ENCODE measurements at places on chromosomes 11 and 22.
A peak's percentile ranks its signal among the peaks of the same experiment; 100 is the strongest.

GRCh38 chr11:95276139-95276538, 45.1 kb upstream of the SESN3 start:
- DNase-seq = peak; percentile 14

DNA sequence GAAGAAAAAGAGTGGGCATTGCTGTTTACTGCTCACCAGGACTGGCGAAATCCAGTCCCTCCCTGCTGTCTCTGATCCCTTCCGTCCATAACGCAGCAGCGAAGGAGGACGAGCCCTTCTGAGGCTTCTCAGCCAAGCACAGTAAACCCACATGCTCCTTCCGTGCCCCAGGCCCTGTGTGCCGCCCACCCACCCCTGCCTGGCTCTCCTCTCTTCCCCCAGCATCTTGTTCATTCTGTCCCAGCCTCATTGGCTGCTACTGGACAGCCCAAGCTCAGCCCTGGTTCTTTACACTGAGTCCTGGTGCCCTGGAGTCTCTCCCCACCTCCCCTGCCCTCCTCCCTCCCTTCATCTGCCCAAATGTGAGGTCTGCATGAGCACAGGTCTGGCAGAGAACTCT, 559.7 kb downstream of the BRD1 start:
- DNase-seq = no peak

- DNase-seq = no peak
These were observed 89.9 kb downstream of the PPP6R3 start for GRCh38 chr11:68550485-68550817.

DNA sequence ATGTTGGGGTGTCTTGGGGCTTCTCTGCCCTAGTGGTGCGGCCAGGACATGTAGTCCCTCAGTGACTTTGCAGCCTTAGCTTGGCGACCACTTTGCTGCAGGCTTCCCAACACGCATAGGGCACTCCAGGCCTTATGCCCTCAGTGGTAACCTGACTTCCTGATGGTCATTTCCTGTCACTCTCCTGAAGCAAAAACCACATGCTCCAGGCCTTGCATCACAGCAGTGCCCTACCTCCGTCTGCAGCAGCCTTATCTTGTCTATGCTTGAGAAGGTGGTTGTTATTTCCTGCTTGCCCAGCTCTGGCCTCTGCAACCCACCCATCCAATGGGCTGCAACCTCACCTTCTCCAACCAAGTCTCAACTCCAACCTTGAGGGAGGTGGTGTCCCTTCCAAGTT, 33.4 kb upstream of the PISD start:
- no peak for DNase-seq

DNA sequence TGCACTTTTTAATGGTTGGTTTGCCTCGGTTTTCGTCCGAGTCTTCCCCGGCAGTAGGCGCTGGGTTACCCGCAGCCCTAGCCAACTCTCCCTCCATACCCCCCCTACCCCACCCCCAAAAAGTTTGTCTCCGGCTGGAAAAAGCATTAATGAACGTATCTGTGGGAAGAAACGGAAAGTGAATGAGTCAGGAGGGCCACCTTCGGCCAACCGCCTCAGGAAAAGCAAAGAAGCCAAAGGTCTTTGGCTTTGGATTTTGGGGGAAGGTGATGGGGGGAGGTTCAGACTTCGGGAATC, 508 bp upstream of the FLI1 start:
- DNase-seq = no peak

DNA sequence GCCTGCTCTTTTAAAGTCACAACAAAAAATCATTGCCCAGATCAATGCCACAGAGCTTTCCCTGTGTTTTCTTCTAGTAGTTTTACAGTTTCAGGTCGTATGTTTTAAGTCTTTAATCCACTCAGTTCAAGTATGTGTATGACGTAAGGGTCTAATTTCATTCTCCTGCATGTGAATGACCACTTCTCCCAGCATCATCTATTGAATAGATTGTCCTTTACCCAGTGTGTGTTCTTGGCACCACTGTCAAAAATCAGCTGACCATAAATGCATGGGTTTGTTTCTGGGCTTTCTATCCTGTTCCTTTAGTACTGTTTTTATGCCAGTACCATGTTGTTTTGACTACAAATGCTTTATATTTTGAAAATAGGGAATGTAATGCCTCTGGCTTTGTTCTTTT, 28.1 kb downstream of the INTS4 start:
- DNase-seq = no peak

GRCh38 chr11:2105511-2105910, 33.7 kb downstream of the IGF2 start:
- DNase-seq = no peak

DNA sequence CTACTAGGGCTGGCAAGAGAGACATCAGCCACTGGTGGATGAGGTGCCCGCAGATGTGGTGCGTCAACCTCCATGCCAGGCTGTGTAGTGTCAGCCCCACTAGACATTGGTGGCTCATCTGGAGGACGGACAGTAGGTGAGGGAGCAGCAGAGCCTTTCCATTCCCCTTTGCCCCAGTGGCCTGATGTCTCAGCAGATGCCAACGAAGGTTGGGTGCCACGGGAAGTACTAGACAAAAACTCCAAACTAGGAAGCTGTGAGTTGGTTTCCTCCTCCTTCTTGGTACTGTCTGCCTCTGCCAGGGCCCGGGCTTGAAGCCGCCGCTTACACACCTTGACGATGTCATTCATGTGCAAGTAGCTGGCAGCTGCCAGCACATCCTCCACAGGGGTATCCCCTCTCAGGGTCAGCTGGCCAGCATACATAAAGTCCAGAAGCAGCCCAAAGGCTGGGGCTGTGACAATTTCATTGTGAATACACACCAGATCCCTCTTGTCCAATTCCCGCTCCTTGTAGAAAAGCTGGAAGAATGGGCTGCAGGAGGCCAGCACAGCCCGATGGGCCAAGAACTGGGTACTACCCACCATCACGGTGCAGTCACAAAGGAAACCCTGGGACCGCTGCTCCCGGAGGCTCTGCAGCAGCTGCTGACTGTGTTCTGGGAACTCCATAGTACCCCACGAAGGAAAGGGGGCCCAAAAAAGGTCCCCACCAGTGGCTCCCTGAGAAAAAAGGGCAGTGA, 795 bp downstream of the ZBTB3 start:
- no peak for DNase-seq

DNA sequence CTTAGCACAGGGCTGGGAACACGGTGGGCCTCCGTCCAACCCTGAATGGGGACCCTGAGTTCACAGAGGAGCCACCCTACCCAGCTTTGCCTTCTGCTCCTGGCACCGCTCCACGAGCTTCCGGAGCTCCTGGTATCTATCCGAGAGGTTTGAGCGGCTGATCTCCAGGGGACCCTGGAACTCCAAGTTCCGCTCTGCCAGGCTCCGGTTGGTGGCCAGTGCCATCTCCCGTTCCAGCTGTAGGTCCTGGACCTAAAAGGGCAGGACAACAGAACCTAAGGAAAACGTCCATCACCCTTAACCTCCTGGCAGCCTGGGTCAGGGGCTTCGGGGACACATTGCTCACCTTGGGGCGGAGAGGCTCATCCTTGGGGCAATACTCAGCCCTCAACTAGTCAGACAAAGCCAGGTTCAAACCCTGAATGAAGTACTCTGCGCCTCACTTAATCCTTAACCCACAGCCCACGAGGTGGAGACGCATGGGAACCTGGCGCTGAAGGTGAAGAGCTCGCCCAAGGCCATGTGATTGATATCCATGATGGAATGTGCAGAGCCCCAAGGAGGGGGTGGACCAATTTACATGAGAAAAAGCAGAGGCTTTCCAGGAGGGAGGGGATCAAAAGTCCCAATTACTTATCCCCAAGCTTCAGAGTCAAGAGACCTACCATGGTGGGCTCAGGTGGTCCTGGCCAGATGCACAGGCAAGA, 27.1 kb downstream of the VPS37C start:
- no peak for DNase-seq

DNA sequence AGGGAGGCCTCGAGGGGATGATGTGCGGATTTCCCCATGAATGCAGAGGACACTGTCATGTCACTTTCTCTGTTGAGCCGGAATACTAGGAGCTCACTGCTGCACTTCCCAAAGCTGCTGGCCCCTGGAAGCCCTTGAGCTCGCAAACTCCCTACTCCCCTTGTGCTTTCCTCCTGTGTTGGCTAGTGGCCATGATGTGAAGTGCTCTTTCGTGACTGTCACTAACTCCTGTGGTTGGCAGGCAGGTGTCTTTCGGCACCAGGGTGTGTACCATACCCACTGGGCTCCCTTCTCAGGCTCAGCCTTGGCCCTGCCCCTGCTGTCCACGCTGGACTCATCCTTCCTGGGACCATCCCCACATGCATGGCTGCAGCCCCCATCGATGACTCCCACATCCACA, 86.2 kb downstream of the BTBD10 start:
- DNase-seq = no peak

All from mammary epithelial cell (primary cell).